ENCODE measurements at places on chromosomes 4 and X. TPM values are rescaled to one million over a fixed set of nuclear protein-coding genes. Genes with fewer than 3 reads are reported as not detected.

The GPR82 gene
- not detected for total RNA-seq

The JADE3 gene
- total RNA-seq: 2.0 TPM

The LNX1 gene
- 3.0 TPM for total RNA-seq

DNA sequence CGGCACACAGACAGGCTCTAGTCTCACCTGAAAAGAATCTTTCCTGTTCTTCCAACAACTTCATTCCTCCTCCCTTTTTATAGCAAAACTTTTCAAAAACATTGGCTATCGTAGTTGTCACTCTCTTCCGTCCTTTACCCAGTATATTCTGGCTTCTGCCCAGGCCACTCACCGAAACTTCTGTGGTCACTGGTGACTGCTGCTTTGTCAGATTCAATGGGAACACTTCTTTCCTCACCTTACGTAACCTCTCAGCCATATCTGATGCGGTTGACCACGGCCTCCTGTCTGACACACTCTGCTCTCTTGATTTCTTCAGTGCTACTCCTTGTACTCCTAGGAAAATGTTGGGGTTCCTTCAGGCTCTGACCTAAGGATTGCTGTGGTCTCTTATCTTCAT lies 9.2 kb upstream of the RNF150 start:
- no peaks in the 10 kb centered on the region for H3K4me1 ChIP-seq
- H3K4me3 ChIP-seq: no peak overlapping the region
- DNase-seq: no peak
- no peak overlapping the region for H3K27ac ChIP-seq
- no peaks in the 10 kb centered on the region for H3K36me3 ChIP-seq

- H3K27ac ChIP-seq: no peak overlapping the region
- no peaks in the 10 kb centered on the region for H3K36me3 ChIP-seq
Observed at GRCh38 chrX:100341142-100341510, 68.9 kb downstream of the PCDH19 start.

- DNase-seq: no peak
- H3K27ac ChIP-seq: no peak overlapping the region
- H3K27me3 ChIP-seq: no peaks in the 10 kb centered on the region
- H3K36me3 ChIP-seq: no peaks in the 10 kb centered on the region
- peaks cover 12% of the 10 kb centered on the region for H3K4me1 ChIP-seq
- no peak overlapping the region for H3K4me3 ChIP-seq
Observed at GRCh38 chr4:38390969-38391545, 272.9 kb upstream of the KLF3 start.

DNA sequence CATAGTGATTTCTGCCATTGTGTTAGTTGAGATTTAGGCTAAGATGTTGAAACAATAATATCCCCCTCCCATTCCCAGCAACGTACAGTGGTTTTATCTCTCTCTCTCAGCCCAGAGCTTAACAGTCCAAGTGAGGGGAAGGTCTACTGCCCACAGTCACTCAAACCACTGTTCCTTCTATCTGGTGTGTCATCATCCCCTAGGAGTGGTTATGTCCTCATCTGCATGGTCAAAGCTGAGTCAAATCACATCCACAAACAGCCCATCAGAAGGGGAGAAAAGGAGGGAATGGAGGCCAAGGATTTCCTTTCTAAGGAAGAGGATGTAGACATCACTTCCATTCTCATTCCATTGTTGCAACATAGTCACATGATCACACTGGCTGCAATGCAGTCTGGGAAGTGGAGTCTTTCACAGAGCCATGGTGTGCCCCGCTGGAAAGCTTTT lies 42.8 kb upstream of the CHRNA9 start:
- no peaks in the 10 kb centered on the region for H3K4me1 ChIP-seq
- H3K4me3 ChIP-seq: no peak overlapping the region
- no peak for DNase-seq
- H3K27ac ChIP-seq: no peak overlapping the region
- no peaks in the 10 kb centered on the region for H3K36me3 ChIP-seq
- no peaks in the 10 kb centered on the region for H3K27me3 ChIP-seq

DNA sequence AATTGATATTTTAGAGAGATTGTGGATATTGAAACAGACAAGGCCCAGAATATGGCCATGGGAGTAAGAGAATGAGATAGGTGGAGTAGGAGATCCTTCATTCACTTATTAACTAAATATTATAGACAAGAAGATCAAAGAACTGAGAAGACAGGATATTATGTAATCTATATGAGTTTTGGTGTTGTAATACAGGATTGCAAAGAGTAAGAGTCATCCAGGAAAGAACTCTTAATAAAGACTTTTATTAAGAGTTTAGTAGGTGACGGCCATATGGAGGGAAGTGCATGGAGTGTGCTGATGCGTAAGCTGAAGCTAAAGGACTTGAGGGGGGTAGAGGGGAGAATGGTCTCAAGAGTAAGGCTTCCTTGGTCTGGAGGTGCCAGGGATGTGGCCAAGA lies 153.7 kb downstream of the VEGFC start:
- H3K4me1 ChIP-seq: no peaks in the 10 kb centered on the region
- H3K27ac ChIP-seq: no peak overlapping the region

DNA sequence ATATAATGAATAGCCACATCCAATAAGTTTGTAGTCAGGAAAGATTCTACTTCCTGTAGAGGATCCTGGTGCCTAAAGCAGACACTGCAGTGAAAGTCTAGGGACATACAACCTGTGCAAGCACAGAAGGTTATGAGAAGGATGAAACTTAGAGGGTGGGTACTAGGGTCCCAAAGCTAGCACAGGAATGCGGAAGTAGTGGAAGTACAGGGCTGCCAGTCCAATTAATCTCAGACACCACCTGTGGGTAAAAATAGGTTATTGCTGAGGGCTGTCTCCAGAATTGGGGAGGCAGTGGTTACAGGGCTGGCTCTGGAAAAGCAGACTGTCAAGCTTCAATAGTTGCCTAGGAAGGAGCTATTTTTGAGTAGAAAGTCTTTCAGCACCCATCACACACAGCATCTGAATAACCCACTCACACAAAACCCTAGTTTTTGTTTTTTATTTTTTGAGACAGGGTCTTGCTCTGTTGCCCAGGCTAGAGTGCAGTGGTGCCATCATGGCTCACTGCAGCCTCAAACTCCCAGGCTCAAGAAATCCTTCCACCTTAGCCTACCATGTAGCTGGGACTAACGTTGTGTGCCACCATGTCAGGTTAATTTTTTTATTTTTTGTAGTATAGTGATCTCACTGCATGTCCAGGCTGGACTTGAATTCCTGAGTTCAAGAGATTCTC lies 50.8 kb upstream of the ELF2 start:
- no peak overlapping the region for H3K27ac ChIP-seq
- no peaks in the 10 kb centered on the region for H3K36me3 ChIP-seq
- no peak for DNase-seq
- H3K4me3 ChIP-seq: no peak overlapping the region
- H3K27me3 ChIP-seq: no peaks in the 10 kb centered on the region

GRCh38 chr4:71553605-71554004 lies 214.8 kb downstream of the SLC4A4 start:
- no peak for DNase-seq
- no peaks in the 10 kb centered on the region for H3K27me3 ChIP-seq
- H3K27ac ChIP-seq: no peak overlapping the region
- H3K4me1 ChIP-seq: no peaks in the 10 kb centered on the region
